ENCODE measurements at places on chromosomes 12 and 14. TPM values are rescaled to one million over a fixed set of nuclear protein-coding genes. Genes with fewer than 3 reads are reported as not detected.

The WIF1 gene
- polyA plus RNA-seq: 3.2 TPM

The TSPAN8 gene
- 34.8 TPM for polyA plus RNA-seq

The GDF11 gene
- polyA plus RNA-seq: 19.5 TPM

The FOXN4 gene
- 2.2 TPM for polyA plus RNA-seq

The WASHC3 gene
- polyA plus RNA-seq: 66.6 TPM

The TMEM132D gene
- 2.1 TPM for polyA plus RNA-seq

The GPR135 gene
- polyA plus RNA-seq: 7.0 TPM

DNA sequence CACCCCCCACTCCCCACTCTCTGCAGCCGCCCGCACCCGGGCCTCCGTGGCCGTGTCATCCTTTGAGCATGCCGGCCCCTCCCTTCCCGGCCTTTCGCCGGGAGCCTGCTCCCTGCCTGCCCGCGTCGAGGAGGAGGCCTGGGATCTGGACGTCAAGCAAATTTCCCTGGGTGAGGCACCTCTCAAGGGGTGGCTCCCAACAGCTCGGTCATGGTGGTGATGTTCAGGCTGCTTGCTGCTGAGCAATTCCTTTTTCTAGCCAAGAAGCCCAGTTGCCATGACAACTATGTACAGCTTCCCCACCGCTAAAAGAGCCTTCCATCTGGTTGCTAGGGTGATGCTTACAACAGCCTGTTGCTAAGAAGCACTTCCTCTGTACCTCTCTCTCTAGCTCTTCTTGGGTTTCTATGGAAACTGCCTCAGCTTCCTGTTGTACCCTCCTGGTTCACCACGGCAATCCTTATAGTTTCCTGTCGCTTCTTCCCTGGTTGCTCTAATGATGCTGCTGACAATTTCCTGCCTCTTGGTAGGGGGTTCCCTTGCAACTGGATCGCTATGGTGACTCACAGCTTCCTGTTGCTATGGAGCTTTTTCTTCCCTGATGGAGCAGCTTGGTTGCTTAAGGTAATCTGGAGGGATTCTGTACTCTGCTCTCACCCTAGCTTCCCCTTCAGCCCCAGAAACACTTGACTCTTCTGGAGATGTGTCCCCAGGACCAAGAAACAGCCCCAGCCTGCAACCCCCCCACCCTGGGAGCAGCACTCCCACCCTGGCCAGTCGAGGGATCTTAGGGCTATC lies 11.0 kb downstream of the ZNF219 start:
- DNase-seq: no peak

DNA sequence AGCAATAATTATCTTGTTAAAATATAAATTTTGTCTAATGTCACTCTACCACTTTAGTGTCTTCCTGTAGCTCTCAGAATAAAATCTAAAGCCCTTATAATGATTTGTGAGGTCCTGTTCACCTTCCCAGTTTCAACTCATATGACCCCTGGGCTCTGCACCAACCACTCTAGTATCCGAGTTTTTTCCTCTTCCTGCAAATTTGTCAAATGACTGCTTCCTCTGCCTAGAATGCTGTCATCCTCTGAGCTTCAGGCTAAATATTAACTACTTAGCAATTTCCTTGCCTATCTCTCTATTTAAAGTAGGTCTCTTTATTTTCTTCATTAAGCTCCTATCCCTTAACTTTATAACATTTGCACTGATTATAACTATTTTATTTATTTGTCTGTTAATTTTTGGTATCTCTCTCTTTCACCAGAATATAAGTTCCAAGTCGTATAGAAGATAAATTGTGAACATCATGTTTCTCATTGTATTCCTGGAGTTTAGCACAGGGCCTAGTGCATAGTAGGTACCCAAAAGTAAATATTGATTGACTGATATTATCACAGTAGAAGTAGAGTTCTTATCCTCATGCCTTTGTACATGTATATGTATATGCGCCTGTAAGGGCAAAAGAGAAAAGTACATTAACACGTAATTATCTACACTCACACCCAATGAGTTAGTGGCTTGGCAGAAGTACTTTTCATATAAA lies 196.0 kb downstream of the BCAT1 start:
- no peak for DNase-seq

GRCh38 chr14:103740991-103741689 lies 25.5 kb downstream of the ZFYVE21 start:
- no peak for DNase-seq

DNA sequence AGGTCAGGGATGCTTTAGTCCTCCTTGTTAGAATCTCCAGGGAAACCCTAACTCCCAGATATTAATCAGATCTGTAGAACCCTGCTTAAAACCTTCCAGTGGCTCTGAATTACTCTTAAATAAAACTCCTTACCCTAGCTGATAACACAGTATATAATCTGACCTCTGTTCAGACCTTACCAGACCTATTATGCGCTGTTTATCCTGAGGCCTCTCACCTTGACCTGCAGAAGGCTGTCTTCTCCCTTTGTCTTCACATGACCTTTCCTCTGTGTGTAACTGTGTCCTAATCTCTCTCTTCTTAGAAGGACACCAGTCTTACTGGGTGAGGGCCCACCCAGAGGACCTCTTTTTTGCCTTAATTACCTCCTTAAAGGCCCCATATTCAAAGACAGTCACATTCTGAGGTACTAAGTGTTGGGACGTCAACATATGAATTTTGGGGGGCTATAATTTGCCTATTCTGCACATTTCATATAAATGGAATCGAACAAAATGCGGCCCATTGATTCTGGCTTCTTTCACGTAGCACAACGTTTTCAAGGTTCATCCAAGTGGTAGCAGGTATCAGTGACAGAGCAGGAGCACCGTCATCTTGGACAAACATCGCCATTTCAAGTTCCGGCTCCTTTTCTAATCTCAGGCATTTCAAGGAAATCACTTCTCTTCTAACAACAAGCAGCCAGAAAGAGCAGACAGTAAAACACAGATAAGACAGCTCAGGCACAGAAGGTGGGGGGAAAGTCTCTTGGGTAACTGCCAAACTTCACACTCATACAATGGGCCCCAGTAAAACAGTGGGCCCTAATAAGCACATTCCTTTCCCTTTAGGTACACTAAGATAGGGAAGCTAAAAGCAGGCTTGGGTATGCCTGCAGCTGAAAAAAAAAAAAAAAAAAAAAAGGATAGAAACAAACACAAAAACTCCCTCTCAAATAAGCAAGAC lies 200.2 kb upstream of the NUDT4 start:
- DNase-seq: no peak

DNA sequence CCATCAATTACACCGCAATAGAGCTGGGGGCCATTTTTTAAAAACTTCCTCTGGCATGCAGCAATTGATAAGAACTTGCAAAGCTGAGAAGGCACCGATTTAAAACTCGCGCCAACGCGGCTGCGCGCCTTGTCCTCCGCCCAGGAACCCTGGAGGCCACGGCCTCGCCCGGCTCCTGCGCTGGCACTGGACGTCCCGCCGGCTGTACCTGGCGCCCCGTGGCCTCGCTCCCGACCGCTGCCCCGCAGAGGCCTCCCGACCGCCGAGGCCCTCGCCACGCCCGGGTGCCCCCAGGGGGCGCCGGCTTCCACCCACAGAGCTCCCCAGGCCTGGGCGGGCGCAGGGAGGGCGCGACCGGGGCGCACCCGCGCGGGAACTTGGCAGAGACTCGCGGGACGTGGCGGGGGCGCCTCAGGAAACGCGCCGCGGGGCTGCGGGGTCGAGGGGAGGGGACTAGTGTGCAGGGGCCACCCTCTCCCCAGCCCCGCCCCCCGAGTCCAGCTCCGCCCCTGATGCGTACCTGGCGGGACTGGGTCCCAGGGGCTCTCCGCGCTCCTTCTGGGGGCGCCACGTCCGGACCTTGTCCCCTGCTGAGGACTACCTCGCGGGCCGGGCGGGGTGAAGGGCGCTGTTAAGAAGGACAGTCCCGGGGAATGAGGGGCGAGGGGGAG lies 65.7 kb downstream of the TNFAIP2 start:
- DNase-seq: no peak

- no peak for DNase-seq
Observed at GRCh38 chr12:72491426-72491825, 219.3 kb downstream of the TRHDE start.

DNA sequence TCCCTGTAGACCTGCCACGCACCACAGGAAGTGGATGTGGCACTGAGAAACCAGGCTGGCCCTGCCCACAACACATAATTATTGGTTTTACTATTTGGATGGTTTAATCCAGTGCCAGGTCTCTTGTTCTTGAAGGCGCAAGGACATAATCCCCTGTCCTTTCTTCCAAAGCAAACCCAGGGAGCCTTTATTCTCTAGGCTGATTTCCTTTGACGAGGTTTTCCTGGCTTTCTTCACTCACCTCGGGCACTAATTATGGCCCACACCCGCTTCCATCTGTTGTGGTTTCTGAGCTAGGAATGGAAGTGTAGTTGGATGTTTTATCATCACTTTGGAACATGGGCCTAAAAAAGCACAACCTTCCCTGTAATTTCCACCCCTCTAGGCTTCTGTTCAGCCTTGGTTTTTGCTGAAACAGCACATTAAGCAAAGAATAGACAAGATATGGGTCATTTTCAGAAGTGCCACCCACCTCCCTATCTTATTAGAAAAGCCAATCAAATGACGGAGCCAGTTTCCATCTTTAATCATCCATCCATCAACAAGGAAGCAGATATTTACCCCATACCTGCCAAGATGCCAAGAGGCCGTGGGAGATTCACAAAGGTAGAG lies 73.9 kb downstream of the PPP1R36 start:
- DNase-seq: no peak

DNA sequence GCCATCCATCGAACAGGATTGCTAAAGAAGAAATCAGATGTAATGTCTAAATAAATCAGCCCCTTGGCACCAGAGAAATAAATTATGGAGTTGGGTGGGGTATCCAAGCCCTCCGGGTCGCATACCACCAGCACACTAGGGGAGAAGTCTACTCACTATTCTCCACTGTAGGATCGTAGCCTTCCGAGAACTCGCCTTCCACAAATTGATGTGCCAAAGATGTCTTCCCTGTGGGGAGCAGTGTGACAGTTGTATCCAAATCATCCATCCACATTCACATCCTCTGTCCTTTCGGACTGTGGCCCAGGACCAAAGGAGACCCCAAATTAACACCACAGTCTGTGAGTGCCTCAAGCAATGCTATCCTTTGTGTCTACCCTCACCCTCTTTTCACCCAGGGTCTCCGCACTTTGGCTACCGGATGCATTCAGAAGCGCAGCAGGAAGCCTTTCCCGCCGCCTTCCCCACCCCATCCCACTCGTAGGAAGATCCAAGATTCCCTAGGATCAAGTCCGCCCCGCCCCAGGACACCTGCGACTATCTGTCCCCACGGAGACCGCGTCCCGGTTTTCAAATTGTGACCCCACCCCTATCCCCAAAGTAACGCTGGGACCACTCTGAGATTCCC lies 786 bp downstream of the RHEBL1 start:
- DNase-seq: no peak

DNA sequence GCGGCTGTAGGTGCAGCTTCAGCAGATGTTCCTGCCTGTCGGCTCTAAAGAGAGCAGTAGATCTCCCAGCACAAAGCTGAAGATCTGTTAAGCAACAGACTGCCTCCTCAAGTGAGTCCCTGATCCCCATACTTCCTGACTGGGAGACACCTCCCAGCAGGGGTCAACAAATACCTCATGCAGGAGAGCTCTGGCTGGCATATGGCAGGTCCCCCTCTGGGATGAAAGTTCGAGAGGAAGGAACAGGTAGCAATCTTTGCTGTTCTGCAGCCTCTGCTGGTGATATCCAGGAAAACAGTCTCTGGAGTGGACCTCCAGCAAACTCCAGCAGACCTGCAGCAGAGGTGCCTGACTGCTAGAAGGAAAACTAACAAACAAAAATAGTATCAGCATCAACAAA lies 337.1 kb upstream of the USP15 start:
- DNase-seq: no peak

- no peak for DNase-seq
Observed at GRCh38 chr12:116295327-116296263, 18.1 kb upstream of the MED13L start.

- no peak for DNase-seq
Observed at GRCh38 chr12:53777936-53778644, 26.3 kb upstream of the CISTR start.

DNA sequence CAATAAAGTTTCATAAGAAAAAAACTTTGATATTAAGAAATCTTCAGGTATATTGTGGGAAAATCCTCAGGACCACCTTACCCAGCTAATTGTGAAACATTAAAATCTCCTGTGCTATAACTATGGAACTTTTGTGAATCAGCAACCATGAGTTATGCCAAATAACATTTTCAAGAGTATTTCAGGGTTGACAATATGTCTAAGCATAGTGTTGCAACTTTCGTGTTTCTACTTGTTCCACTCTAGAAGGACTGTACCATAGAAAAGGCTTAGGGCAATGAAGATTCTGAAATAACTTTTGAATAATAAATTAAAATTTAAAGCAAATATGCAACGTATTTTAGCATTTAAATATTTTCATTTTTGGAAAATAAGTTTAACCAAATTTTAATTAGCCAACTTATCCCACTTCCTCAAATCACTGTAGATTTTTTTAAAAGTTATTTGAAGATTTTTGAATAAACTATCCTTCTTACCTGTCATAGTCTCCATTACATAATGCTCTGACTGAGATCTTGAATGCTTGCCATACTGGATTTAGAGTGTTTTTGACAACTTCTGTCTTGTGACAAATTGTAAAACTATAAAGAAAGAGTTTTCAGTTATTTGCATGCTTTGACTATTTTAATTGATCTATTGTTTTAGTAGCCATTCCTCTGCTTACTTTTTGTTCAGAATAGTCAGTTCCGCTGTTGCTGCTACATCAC lies 143.6 kb downstream of the CPNE8 start:
- DNase-seq: no peak

- no peak for DNase-seq
Observed at GRCh38 chr12:116299064-116299463, 21.6 kb upstream of the MED13L start.

- DNase-seq: no peak
Observed at GRCh38 chr14:65424531-65424930, 12.0 kb downstream of the FUT8 start.

GRCh38 chr12:114847441-114848035 lies 163.6 kb upstream of the TBX3 start:
- DNase-seq: no peak

GRCh38 chr14:68636597-68636996 lies 156.3 kb downstream of the ZFP36L1 start:
- DNase-seq: no peak

GRCh38 chr14:79298373-79298772 lies 912.9 kb downstream of the DIO2 start:
- no peak for DNase-seq

DNA sequence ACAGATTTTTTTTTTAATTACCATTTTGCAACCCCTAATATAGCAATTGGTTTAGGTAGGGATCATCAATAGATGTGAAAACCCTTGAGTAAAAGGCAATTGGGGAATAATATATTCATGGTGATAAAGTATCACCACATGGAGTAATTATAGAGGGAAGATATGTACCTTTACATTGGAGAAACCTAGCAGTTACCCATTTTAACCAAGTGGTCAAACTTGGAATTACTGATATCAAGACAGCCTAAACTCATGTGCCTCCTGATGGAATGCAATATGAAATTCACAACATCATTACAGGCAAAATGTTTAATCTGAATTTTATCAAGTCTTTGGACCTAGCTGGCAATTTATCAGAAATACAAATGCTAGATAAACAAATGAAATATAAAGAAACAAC lies 6.7 kb upstream of the SLC10A1 start:
- DNase-seq: no peak

Data from renal cortex interstitium (tissue), 15 donors.